ENCODE measurements at places on chromosomes 2 and 18.

- no peak for DNase-seq
These were observed 73.8 kb downstream of the VWC2L start for GRCh38 chr2:214484701-214485100.

- no peak for DNase-seq
These were observed 2115.3 kb upstream of the PIK3C3 start for GRCh38 chr18:39839782-39840181.

DNA sequence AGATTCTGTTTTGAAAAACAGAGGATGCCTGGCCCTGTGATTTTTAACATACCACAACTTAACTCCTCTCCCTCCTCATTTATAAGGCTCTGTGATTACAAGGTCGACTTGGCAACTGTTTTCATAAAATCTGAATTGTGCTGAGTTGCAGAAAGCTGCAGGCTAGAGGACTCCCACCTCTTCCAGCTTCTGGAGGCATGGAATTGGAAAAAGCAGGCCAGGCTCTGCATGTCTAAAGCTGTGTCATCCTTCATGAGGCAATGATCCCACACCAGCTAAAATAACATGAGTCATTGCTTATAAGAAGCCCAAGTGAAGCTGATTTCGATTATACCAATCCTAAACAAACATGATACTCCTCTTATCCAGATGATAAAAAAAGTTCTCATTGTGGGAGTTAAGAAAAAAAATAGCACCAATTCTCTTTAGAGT is 11.7 kb downstream of the ARHGAP28 start:
- no peak for DNase-seq

DNA sequence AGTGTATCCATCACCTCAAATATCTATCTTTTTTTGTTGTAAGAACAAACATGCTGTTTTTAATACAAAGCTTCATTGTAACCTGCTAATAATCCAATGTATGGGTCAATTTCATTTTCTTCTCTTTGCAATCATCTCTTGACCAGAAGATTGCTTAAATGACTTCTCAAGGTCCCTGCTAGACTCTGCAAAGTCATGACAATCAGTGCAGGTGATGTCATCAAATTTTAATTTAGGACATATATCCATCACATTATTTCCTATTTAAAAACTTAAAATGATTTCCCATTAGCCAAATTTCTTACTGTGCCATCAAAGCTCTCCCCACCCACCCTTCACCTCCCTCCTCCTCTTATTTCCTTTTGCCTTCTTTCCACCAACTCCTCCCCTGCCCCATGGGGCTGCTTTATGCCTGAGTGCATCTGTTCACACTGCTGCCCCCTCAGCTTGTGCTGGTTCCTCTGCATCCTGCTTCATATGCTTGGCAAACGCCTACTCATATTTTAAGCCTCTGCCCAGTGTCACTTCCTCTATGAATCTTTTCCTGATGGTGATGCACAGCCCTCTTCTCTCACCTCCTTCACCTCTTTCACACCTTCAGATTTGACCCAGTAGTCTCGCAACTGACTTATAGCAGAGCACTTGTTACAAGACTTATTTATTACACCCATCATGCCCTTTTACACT is 20.3 kb downstream of the PLEK start:
- DNase-seq, result no peak

- DNase-seq, result no peak
These were observed 77.6 kb downstream of the KCMF1 start for GRCh38 chr2:85048534-85048933.

- DNase-seq, result no peak
These were observed 244.1 kb downstream of the LOXHD1 start for GRCh38 chr18:46412916-46413315.

DNA sequence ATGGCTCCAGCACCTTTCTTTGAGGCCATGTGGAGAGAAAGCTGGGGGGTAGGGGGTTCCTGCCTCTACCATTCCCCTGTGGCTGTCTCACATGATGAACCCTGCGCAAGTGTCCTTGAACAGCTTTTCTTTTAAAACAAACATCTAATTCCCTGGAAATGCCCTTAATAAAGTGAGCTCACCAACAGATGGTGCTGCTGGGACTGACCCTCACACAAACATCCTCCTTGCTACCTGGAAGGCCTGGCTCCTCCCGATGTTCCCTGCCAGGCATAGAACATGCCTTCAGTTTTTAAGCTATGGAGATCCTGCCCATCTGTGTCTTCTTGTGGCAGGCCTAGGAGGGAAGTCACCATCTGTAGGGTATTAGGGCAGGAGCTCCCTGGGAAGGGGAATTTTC is 60.7 kb upstream of the GATA6 start:
- DNase-seq, result no peak

- no peak for DNase-seq
These were observed 721 bp downstream of the METTL5 start for GRCh38 chr2:169823996-169824372.

GRCh38 chr2:170155022-170155722 is 22.8 kb upstream of the MYO3B start:
- no peak for DNase-seq

GRCh38 chr2:211900000-211900399 is 638.6 kb downstream of the ERBB4 start:
- DNase-seq, result no peak

GRCh38 chr2:144372410-144373080 is 147.4 kb downstream of the ZEB2 start:
- DNase-seq, result no peak

DNA sequence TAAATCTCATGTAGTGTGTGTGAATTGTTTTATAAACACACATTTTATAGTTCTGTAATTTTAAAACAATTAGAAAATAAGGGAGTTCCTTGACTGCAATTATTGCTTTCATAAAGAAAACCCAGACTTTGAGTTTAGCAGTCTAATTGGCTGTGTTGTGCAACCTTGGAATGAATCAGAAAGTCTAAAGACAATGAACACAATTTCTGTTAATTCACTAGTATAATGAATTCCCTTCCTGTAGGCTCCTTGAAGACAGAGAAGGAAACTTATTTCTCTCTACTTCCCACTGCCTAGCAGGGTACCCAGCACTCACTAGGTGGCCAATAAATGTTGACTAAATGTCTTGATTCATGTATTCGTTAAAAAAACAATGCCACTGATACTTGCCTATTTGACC is 79.9 kb downstream of the ANTXR1 start:
- DNase-seq, result no peak

- no peak for DNase-seq
These were observed 206.6 kb downstream of the DYSF start for GRCh38 chr2:71659868-71660518.

GRCh38 chr2:43038034-43038695 is 188.2 kb downstream of the ZFP36L2 start:
- DNase-seq, result no peak

DNA sequence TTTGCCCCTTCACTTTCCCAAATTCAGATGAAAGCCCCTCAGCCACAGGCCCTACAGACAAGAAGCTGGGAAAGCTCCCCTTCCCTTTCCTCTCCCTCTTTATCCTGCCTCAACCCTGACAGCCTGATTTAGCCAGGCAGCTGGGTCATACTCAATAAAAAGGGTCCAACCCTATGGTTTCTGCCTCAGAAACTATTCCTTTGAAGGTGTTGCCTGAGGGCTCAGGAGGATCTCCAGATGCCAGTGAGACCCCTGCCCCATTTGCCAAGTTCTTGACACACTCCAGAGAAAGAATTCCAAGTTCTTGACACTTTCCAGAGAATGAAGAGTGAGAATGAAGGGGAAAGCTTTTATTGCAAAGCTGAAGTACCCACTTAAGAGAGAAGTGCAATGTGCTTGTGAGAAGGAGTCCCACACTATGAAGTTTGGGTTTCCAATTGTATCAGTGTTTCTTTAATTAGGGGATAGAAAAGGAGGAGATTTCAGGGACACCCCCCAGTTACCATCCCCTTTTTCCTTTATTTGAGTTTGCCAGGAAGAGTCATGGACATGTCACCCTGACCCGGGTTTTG is 576.2 kb downstream of the METTL4 start:
- DNase-seq, result no peak

DNA sequence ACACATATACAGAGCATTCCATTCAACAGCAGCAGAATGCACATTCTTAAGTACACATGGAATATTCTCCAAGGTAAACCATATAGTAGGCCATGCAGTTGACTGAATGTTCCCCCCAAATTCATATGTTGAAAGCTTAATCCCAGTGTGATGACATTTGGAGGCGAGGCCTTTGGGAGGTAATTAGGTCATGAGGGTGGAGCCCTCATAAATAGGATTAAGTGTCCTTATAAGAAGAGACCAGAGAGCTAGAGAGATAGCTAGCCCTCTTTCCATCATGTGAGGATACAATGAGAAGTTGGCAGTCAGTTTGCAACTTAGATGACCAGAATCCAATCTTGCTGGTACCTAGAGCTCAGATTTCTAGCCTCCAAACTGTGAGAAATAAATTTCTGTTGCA is 27.6 kb downstream of the TMEM185B start:
- no peak for DNase-seq

DNA sequence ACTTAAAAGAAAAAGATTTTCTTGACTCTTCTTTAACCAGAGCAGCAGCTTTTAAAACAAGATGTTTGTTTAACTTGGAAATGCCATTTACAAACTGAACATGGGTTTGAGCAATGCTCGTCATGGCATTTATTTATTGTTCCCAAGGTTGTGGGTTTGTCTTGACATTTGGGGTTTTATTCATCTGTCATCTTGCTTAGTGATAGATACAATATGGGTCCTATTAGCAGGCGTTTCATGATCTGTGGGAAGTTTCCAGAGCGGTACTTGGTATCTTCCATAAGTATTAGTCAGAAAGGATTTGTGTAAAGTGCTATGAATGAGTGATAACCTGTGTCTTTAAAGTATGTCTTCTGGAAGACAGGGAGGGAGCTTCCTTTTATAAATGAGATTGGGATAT is 29.9 kb upstream of the MGAT5 start:
- DNase-seq, result no peak

DNA sequence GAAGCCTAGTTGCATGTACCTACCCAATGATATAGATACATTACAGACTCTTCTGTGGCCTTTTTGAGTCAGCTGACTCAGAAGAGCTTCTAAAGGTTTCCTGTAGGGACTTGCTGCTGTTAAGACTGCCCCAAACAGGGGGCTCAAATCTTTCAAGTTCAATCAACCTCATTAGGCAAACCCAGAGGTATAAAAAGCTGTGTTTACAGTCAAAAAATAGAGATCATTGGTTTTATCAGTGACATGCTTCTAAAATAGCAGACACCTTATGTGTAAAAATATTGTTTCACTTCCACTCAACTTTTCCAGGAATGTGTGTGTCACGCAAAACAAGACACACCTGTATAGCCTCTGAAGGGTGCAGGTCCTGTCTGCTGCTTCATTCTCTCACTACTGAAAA is 624.3 kb upstream of the FANCL start:
- no peak for DNase-seq

GRCh38 chr2:143720095-143720664 is 591.0 kb downstream of the ARHGAP15 start:
- DNase-seq, result no peak

DNA sequence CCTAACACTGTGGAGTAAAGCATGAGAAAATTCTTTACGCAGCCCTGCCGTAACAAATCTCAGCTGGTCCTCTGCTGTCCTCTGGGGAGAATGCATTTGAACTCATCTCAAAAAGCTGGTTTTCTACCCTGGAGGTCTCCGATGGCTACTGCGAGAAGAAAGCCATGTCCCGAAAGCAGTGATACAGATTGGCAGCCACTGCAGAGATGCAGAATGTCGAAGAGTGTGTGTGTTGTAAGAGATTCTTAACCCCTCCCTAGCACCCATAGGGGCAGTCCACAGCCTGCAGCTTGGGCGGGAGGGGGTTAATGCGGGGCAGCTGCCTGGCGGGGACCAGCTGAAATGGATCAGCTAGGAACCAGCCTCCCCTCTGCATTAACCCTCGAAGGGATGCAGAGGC is 235.9 kb downstream of the ZNF516 start:
- DNase-seq, result no peak

- no peak for DNase-seq
These were observed 145.9 kb downstream of the RTP5 start for GRCh38 chr2:242015108-242016065.

- no peak for DNase-seq
These were observed 75.2 kb downstream of the SLC5A7 start for GRCh38 chr2:108061439-108062042.

DNA sequence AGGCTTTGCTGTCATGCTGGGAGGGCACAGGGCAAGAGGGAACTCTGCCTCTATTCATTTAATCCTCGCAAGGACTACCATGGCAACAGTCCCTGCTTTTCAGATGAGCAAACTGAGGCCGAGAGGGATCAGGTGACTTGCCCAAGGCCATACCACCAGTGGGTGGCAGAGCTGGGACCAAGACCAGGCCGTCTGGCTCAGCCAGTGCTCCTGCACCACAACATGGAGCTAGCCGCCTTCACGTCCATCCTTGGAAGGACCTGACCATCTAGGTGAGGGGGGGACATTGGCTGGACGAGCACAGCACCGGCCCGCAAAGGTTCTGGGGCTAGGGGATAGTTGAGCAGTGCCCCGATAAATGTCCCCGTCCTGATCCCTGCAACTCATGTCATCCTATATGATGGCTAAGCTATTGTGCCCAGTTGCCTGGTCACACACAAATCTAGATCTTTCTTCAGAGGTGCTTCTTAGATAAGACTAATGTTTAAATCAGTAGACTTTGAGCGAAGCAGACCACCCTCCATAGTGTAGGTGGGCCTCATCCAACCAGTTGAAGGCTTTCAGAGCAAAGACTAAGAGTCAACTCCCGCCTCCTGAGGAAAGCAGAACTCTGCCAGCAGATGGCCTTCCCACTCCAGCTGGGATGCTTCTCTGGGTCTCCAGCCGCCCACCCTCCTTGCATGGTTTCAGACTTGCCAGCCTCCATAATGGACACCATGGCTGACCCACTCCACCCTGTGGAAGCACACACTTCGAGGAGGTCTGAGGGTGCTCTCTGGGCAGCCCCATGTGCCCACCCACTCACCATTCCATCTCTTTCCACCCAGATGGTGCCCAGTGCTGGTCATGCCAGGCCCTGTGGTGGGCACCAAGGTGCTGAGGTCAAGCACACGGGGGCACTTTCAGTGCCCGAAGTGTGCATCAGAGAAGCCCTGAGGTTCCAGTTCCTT is 214.8 kb upstream of the RAB6C start:
- no peak for DNase-seq

GRCh38 chr2:103887625-103888024 is 966.3 kb upstream of the POU3F3 start:
- no peak for DNase-seq

- DNase-seq, result no peak
These were observed 15.0 kb downstream of the RNASEH1 start for GRCh38 chr2:3543023-3543683.

- no peak for DNase-seq
These were observed 734.2 kb upstream of the CHAC2 start for GRCh38 chr2:53033411-53033810.

DNA sequence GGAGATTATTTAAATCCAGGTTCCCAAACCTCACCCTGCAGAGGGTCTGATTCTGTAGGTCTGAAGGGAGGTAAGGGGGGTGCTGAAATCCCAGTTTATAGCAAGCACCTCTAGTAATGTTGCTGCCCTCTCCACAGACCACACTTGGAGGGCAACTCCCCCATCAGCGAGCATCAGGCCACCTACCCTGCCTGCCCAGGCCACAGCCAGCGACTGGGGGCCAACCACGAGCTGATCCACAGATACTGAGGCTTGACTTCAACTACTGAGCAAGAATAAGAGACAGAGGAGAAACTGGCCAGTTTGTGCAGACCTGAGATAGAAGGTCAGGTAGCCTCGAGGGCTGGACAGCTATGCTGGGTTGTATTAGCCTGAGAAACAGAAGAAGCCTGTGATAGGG is 36.3 kb upstream of the LBH start:
- DNase-seq, result no peak

Data from stimulated activated CD8-positive, alpha-beta memory T cell treated with anti-CD3 and anti-CD28 coated beads, Interleukin-15, amount 100 ng/mL, for 24 hours (primary cell).